Glutamatergic neuron (in vitro differentiated cells): ENCODE measurements at places on chromosomes 3 and 15.

DNA sequence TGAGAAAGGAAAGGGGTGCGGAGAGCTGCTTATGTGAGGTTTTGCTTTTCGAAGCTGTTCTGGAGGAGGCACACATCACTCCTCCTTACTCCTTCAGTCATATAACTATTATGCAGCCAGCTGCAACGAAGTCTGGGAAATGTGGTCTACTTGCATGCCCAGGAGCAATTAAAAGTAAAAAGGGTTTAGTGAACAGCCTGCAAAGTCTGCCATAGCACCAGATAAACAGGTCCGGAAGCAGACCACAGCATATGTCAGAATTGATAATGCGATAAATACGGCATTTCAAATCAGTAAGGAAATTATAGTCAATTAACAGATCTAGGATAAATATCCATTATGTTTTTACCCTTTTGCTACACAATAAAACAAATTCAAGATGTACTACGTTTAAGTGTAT, 99.5 kb downstream of the POLR2M start:
- no peak for DNase-seq

GRCh38 chr3:120853416-120853815, 54.6 kb upstream of the STXBP5L start:
- peak; percentile 63 for DNase-seq

DNA sequence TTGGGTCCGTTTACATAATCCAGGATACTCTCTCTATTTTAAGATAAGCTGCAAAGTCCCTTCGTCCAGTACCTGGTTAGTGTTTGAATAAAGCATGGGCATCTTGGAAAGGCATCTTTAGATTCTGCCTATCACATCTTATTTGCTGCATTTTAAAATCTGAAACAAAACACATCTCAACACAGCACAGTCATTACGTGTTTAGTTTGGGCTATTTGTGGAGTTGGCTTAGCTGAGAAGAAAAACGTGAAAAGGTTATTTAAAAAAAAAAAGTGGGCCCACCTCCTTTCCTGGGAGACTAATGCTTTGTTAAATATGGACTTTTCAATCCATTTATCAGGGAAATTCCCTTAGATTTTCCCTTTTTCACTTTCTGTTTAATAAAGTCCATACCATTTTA, 174.5 kb upstream of the WNT5A start:
- DNase-seq: no peak

DNA sequence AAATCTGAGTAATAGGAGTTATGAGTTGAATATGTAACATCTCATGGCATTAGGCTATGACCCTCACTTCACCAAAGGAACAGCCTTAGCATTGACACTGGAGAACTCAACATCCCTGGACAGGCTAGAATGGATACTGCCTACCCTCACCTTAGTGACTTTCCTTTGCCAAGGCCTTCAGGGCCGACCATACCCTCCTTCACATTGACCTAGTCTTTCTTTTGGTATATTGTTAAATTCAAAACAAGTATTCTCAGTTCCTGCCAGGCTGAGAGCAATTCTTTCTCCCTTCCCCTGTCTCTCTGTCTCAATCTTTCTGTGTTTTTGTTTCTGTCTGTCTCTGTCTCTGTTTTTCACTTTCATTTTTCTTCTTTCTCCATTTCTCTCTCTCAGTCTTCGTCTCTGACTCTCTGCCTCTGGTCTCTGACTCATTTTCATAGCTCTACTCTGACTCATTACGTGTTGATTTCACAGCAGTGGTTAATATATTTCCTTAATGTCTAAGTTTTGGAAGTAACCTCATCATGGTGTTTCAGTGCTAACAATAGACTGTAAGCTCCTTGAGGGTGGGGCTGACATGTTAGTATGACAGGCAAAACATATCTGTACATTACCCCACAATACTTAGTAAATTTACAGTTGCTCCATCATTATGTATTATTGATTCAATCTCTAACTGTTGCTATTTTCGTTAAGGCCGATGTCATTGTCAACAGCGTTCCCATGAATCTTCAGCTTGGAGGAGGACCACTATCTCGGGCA, 32.5 kb downstream of the PARP15 start:
- DNase-seq: no peak

DNA sequence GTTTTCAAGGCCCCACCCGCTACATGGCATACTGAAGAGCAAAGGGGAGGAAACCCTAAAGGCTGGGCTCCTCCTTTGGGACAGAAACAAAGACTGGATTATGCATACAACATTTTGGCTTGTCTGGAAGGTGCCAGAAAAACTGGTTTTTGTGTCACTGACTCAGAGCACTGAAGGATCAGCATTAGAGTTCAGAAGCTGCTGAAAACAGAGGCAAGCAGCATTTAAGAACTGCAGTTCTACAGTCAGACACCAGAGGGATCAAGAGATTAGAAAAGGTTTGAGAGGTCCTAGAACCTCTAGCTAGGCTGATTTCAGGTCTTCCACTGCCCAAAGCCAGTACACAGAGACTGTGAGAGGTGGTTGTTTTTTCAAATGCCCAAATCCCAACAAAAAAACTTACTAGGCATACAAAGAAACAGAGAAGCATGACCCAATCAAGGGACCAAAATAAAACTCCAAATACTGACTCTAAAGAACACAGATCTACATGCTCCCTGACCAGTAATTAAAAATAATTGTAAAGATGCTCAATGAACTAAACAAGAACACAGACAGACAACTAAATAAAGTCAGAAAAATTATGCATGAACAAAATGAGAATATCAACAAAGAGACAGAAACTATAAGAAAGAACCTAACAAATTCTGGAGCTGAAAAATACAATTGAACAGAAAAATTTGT, 91.2 kb downstream of the SENP2 start:
- DNase-seq: no peak
